ENCODE measurements at places on chromosomes 4 and X.

GRCh38 chrX:147537172-147537571 lies 374.5 kb upstream of the FMR1 start:
- no peaks in the 10 kb centered on the region for H3K36me3 ChIP-seq
- H3K27ac ChIP-seq, result no peak overlapping the region
- H3K27me3 ChIP-seq, result no peaks in the 10 kb centered on the region
- no peak for DNase-seq
- H3K4me1 ChIP-seq, result no peaks in the 10 kb centered on the region

DNA sequence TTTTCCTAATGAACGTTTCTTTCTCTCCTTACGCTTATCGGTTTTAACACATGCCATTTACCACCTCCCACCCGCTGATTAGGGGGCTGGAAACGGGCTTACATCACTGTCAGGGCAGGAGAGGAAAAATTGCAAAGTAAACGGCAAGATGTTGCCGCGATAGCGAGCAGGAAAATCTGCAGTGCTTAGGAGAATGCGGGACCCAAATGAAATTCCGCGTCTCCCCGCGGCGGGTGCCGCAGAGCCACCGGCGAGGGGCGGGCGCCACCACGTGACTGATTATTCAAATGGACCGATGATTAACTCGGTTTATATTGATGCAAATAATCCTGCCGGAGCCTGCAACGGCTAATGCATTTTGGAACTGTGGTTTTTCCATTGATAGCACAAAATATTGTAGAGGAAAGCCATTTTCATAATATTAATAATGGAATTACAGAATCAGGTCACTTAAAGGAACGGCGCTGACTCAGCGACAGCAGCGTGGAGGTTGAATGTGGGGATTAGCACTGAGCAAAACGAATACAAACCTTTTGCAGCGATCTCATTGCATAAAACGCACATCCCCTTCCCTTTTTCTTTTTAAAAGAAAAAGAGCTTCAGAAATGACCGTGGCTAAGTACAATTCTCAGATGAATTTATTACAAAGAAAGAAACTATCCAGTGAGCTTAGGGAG lies 224.2 kb downstream of the STIM2 start:
- H3K4me1 ChIP-seq, result peaks cover 17% of the 10 kb centered on the region
- peaks cover 5% of the 10 kb centered on the region for H3K27me3 ChIP-seq
- no peaks in the 10 kb centered on the region for H3K36me3 ChIP-seq
- DNase-seq, result peak; percentile 77
- H3K4me3 ChIP-seq, result peak overlapping the region; percentile 89

GRCh38 chrX:123964156-123964834 lies 2.8 kb downstream of the STAG2 start:
- peak overlapping the region; percentile 35 for H3K27ac ChIP-seq
- no peak for DNase-seq
- no peaks in the 10 kb centered on the region for H3K36me3 ChIP-seq
- peak overlapping the region; percentile 95 for H3K4me3 ChIP-seq
- peaks cover 8% of the 10 kb centered on the region for H3K27me3 ChIP-seq

DNA sequence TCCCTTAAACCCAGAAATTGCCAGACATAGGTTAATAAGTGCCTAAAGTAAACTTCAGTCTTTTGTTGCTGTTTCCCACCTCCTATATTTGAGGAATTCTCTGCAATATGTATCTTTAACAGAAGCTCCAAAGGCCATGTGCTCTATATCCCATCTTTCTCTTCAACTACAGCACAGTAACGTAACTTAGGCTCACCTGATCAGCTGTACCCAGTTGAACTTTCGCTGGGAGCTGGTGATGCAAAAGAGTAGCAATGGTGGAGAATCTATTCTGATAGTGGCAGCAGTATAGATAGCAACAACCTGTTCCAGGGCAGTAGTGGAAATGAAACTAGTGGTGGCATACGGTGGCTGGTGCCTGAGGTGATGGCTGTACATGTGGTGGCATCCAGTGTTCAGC lies 33.2 kb upstream of the YTHDC1 start:
- no peaks in the 10 kb centered on the region for H3K27me3 ChIP-seq
- no peaks in the 10 kb centered on the region for H3K36me3 ChIP-seq
- no peaks in the 10 kb centered on the region for H3K4me1 ChIP-seq
- H3K27ac ChIP-seq, result no peak overlapping the region

DNA sequence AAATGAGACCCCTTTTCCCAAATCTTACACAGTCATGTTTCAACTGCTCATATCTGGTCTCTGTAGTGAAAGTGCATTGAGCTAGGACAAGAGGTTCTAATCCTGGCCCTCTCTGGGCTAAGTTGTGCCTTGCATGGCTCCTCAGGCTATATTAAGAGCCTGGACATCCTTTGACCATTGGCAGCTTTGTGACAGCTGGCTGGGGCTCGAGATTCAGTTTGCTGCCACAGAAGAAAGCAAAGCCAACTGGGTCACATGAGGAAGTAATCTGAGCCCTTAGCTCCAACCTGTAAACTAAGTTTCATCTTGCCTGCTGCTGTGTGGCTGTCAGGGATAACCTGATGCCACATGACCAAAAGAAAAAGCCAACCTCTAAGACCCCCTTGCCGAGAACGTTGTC lies 51.8 kb upstream of the JADE1 start:
- peak; percentile 17 for DNase-seq
- peaks cover 9% of the 10 kb centered on the region for H3K4me1 ChIP-seq
- no peaks in the 10 kb centered on the region for H3K36me3 ChIP-seq
